ENCODE measurements at places on chromosomes 3 and 15.

- H3K4me1 ChIP-seq: peaks cover 37% of the 10 kb centered on the region
- peak overlapping the region; percentile 66 for H3K4me3 ChIP-seq
- peak; percentile 63 for DNase-seq
- H3K27me3 ChIP-seq: no peaks in the 10 kb centered on the region
- H3K36me3 ChIP-seq: no peaks in the 10 kb centered on the region
- H3K27ac ChIP-seq: peak overlapping the region; percentile 85
These were observed 38.2 kb upstream of the MAGI1 start for GRCh38 chr3:66076861-66077470.

GRCh38 chr3:39106851-39107387 lies 508 bp downstream of the GORASP1 start:
- peaks cover 31% of the 10 kb centered on the region for H3K4me1 ChIP-seq
- peak overlapping the region; percentile 65 for H3K27ac ChIP-seq
- peak; percentile 26 for DNase-seq
- no peaks in the 10 kb centered on the region for H3K36me3 ChIP-seq
- no peaks in the 10 kb centered on the region for H3K27me3 ChIP-seq

DNA sequence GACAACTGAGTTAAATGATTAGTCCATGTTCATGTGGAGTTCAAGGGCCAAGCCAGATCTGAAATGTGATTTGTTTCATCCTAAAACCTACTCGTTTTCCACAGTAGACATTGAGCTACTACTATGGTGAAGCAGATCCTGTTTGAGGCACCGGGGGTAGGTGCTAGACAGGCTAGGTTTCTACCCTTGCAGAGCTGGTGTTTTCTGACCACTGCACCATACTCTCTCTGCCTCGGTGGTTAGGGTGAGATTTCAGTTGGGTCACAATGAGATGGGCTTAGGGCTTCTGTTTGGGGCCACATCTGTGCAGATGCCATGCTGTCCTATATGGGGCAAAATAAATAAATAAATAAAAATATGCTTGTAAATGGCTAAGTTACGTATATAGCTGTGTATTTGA lies 99.3 kb downstream of the OXNAD1 start:
- peaks cover 21% of the 10 kb centered on the region for H3K4me1 ChIP-seq
- no peaks in the 10 kb centered on the region for H3K27me3 ChIP-seq
- H3K36me3 ChIP-seq: peaks cover 43% of the 10 kb centered on the region
- H3K4me3 ChIP-seq: no peak overlapping the region

DNA sequence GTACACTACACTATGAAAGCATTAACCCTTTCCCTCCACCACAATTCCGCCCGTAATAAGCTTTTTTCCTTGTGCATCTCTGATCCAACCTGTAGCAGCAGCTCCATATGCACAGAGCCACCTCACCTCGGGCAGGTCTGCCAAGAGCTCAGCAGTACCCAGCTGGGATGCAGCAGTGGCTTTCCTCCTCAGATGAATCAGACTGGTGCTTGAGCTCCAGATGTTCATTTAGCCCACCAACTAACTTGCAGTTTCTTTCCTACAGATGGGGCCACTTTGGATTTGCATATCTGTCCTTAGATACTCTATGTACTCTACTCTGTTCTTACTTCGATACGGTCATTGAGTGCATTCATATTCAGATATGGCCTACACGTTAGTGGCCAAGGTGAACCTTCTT lies 14.8 kb upstream of the FSIP1 start:
- H3K36me3 ChIP-seq: peaks cover 55% of the 10 kb centered on the region
- H3K4me3 ChIP-seq: no peak overlapping the region
- peaks cover 38% of the 10 kb centered on the region for H3K4me1 ChIP-seq
- no peak for DNase-seq

- no peak overlapping the region for H3K4me3 ChIP-seq
- no peak for DNase-seq
- no peaks in the 10 kb centered on the region for H3K27me3 ChIP-seq
- no peak overlapping the region for H3K27ac ChIP-seq
- peaks cover 15% of the 10 kb centered on the region for H3K4me1 ChIP-seq
These were observed 261.0 kb upstream of the CCDC54 start for GRCh38 chr3:107116251-107116650.

DNA sequence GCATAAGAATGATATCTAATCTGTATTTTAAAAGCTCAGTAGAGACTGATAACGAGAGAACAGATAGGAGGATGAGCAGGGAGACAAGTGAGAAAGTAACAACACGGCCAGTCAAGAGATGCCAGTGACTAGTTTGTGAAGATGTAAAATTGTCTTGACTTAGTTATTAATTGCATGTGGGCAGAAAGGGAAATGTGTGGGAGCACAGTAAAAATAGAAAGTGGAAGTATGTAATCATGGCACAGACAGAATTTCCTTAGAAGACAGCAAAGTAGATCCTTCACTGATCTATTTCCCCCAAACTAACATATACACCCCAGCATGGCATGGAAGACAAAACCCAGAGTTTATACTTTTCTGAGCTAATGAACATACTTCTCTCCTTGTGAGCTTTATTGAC lies 344.5 kb downstream of the FGF12 start:
- no peak overlapping the region for H3K27ac ChIP-seq
- H3K4me1 ChIP-seq: no peaks in the 10 kb centered on the region
- no peak for DNase-seq
- H3K4me3 ChIP-seq: no peak overlapping the region

- H3K4me3 ChIP-seq: peak overlapping the region; percentile 98
- H3K27ac ChIP-seq: peak overlapping the region; percentile 97
- peaks cover 32% of the 10 kb centered on the region for H3K36me3 ChIP-seq
- peaks cover 1% of the 10 kb centered on the region for H3K27me3 ChIP-seq
- no peak for DNase-seq
These were observed 1.9 kb downstream of the CNBP start for GRCh38 chr3:129181819-129182218.

- H3K27me3 ChIP-seq: no peaks in the 10 kb centered on the region
- peaks cover 39% of the 10 kb centered on the region for H3K4me1 ChIP-seq
- H3K4me3 ChIP-seq: no peak overlapping the region
- peaks cover 8% of the 10 kb centered on the region for H3K36me3 ChIP-seq
- DNase-seq: no peak
These were observed 130.6 kb upstream of the TGFBR2 start for GRCh38 chr3:30475809-30476178.

DNA sequence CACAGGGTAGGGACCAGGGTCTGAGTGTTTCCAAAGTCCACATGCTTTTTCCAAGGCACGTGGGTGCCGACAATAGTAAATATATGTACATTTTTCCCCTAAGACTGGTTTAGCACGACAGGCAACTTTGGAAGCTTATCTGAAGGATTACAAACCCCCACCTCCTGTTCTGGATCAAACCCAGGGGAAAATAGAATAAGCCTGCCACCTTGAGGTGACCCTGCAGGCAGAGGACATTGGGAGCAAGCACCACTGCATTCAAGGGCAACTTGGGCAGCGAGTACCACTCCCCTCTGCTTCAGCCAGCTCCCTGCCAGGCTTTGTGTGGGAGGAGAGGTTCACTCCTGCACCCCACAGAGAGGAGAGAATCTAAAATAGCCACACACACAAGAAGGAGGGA lies 44.8 kb downstream of the KBTBD12 start:
- H3K4me3 ChIP-seq: no peak overlapping the region
- no peak for DNase-seq
- H3K27ac ChIP-seq: no peak overlapping the region

DNA sequence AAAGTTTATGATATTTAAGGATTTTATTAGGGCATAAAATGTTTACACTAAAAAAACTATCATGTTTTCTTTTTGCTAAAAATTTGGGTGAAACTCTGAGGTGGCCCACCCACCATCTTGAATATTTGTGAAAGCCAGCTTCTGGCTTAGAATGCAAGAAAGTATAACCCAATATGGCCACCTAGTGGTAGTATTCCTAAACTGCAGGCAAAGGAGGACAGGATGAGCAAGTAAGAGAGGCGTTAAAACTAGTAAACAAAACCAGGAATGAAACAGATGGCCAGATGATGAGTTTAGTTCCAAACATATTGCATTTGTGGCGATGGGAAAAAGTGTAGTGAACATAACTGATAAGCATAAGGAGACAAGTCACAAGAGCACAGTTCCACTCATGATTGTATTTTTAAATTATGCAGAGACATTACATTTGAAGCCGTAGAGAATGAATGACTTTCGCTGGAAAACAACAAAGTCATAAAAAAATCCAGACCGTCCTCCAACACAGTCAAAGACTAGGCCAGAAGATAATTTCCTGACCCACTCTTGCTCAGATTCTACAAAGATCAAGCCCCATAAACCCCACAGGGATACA lies 103.3 kb upstream of the PRTG start:
- H3K27ac ChIP-seq: peak overlapping the region; percentile 4
- H3K36me3 ChIP-seq: peaks cover 34% of the 10 kb centered on the region
- H3K4me1 ChIP-seq: peaks cover 13% of the 10 kb centered on the region
- H3K4me3 ChIP-seq: no peak overlapping the region
- peak; percentile 83 for DNase-seq
- no peaks in the 10 kb centered on the region for H3K27me3 ChIP-seq

- H3K4me1 ChIP-seq: no peaks in the 10 kb centered on the region
- H3K27me3 ChIP-seq: no peaks in the 10 kb centered on the region
- DNase-seq: no peak
- H3K4me3 ChIP-seq: no peak overlapping the region
- H3K36me3 ChIP-seq: no peaks in the 10 kb centered on the region
These were observed 149.2 kb downstream of the CNTN4 start for GRCh38 chr3:2247831-2248230.

DNA sequence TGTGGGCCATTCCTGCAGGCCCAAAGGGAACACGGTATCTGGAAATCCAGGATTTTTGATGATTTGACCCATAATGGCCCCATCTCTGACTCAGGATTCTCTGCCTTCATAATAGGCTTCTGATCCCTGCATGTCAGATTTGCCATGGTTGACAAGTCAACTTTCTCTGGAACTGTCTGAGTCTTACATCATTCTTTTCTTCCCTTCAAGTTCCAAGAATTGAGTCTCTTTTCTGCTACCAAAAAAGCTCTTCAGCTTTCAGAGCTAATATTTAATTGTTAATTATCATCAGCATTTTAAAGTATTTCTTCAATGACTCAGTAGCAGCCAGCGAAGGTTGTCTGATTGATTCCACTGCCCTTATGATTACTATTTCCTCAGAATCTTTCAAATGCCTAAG lies 244.4 kb upstream of the COL8A1 start:
- H3K27ac ChIP-seq: peak overlapping the region; percentile 78
- no peak for DNase-seq
- H3K27me3 ChIP-seq: no peaks in the 10 kb centered on the region
- peaks cover 49% of the 10 kb centered on the region for H3K4me1 ChIP-seq

DNA sequence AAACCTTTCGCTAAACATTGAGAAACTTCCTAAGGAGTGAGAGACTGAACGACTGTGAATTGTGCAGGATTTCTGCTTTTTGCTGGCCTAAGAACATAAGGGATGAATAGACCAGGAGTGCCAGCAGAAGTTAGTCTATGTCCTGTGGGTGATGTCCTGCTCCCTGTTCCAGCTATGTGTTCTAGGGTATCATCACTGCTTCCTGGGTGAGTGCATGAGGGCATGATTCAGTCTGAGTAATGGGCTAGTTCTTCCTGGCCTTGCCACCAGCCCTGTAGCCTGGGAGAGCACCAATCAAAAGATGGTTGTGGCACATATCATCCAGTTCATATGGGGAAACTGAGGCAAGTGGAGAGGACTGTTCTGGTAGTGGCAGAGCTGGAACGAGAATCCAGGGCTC lies 153.9 kb upstream of the TPM1 start:
- no peak overlapping the region for H3K27ac ChIP-seq
- no peak overlapping the region for H3K4me3 ChIP-seq
- no peak for DNase-seq
- peaks cover 68% of the 10 kb centered on the region for H3K4me1 ChIP-seq
- H3K36me3 ChIP-seq: 0 out of 2 replicates have a peak, but pooled peaks cover 1% of the 10 kb centered on the region

- DNase-seq: peak; percentile 29
- H3K27ac ChIP-seq: no peak overlapping the region
- H3K4me1 ChIP-seq: peaks cover 35% of the 10 kb centered on the region
These were observed 77.9 kb upstream of the ARHGEF3 start for GRCh38 chr3:56879436-56880215.

- H3K4me3 ChIP-seq: no peak overlapping the region
- DNase-seq: no peak
- no peak overlapping the region for H3K27ac ChIP-seq
- H3K4me1 ChIP-seq: no peaks in the 10 kb centered on the region
These were observed 6.1 kb downstream of the WNT7A start for GRCh38 chr3:13873818-13874217.

GRCh38 chr3:32847528-32847927 lies 29.7 kb downstream of the TRIM71 start:
- DNase-seq: no peak
- no peaks in the 10 kb centered on the region for H3K36me3 ChIP-seq
- H3K4me3 ChIP-seq: no peak overlapping the region
- H3K27ac ChIP-seq: no peak overlapping the region
- peaks cover 29% of the 10 kb centered on the region for H3K27me3 ChIP-seq

DNA sequence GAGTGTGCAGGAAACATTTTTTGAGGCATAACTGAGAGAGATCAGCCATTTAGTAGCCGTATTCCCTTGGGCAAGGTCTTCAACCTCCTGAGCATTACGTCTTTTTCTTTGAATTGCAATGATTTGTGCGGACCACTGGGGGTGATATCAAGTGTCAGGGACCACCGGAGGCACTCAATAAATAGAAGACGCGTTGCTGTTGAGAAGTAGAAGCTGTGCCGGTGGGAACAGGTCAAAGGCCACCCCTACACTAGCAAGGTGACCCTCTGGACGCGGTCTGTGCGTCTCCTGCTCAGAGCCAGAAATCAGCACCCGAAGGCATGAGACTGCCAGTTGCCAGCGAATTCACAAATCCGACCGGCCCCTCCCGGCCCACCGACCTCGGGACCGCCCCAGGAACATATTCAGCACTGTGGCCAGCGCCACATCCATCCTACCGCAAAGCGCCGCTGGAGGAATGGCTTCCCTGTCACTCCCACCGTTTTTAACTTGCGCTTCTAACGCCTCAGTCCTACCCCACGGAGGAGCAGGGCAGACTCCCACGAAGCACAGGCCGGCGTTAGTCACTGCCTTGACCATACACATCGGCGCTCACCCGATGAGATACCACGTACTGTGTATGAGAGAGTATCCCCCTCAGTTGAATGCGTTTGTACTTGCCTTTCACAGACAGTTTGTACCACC lies 1.4 kb upstream of the GHSR start:
- no peak overlapping the region for H3K27ac ChIP-seq
- peaks cover 6% of the 10 kb centered on the region for H3K4me1 ChIP-seq
- H3K36me3 ChIP-seq: peaks cover 19% of the 10 kb centered on the region
- H3K27me3 ChIP-seq: peaks cover 47% of the 10 kb centered on the region

DNA sequence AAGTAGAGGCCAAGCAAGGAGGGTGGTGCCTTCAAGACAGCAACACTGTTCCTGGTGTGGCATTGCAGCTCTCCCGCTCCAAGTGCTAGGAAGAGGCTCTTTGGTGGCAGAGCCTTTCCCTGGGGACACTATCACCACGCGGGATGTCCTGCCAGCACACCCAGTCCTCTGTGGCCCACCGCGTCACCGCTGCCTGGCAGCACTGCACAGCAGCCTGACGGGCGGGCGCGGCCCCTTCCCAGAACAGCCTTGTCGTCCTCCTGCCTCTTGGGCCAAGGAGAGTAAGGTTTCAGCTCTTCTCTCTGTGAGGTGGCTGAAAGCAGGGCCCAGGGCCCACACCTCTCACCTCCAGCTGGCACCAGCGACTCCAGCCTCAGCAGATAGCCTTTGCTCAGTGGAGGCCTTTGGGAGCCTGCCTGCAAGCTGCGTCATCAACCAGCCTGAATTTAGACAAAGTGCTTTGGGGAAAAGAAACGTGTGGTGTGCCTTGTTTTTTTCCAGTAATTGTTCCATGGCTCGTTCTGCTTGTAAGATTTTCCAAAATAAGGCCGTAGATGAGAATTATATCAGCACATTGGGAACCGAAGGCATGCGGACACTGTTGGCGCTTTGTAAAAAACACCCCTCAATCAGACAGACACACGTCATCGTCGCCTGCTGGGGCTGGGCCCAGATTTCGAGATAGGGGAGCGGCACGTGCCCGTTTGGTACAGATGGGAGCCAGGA lies 65.0 kb downstream of the AAGAB start:
- DNase-seq: no peak
- peaks cover 81% of the 10 kb centered on the region for H3K36me3 ChIP-seq
- H3K4me3 ChIP-seq: no peak overlapping the region
